Stimulated activated CD8-positive, alpha-beta memory T cell treated with anti-CD3 and anti-CD28 coated beads, Interleukin-4, amount 100 ng/mL, for 48 hours (primary cell): ENCODE measurements at places on chromosomes 4 and X.

DNA sequence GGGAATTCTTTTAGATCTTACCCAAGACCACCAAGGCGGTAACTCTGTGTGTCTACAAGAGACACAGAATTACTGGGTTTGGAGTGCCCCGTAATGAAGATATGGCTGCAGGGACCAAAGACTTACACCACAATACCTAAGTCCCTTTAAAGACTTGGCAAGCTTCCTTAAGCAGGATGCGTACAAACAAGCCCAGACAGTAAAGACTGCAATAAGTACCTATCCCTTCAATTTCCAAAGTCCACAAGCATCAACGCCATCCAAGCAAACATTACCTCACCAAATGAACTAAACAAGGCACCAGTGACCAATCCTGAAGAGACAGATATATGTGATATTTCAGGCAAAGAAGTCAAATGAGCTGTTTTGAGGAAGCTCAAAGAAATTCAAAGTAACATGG, 42.3 kb upstream of the RNF128 start:
- DNase-seq, result no peak

DNA sequence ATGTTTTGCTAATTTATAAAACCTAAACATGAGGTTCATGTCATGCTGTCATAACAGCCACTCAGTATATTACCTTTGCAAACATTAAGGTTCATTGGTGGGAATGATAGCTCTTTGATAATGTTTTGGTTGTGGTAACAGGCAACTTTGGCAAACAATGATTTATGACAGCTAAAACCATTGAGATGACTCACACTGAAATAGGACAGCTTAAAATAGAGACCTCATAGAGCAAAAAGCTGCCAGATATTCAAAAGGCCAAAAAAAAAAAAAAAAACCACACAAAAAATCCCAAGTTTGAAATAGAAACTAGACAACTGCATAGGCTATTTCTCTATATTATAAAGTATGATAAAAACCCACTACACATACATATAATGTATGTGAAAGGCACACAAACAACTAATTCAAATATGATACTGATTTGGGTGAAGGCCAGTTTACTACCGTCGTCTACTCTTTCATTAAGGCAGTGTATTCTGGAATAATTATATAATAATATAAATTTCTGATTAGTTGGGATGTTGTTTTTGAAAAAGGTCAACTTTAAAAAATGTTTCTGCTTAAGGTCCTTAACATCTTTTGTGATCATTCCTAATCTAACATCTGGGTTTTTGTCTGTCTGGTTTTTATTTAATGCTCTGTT, 646.0 kb upstream of the PITX2 start:
- DNase-seq, result no peak

DNA sequence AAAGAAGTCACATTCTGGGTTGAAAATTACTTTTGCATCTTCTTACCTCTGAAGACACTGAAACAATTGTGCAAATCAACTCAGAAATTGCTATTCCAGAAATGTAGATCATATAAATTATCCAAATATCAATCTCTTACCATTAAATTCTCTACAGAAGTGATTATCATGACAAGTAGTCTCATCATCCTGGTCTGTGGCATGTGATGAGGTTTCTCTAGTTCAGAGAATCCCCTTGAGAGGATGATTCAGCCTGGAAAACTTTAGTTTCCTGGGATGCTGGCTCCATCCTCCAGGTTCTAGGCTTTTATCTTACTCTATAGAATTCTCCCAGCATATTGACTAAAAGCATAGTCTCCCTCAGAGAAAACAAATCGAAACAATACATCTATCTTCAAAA, 76.2 kb upstream of the S100G start:
- no peak for DNase-seq

GRCh38 chr4:170386511-170386910, 296.8 kb upstream of the AADAT start:
- no peak for DNase-seq

DNA sequence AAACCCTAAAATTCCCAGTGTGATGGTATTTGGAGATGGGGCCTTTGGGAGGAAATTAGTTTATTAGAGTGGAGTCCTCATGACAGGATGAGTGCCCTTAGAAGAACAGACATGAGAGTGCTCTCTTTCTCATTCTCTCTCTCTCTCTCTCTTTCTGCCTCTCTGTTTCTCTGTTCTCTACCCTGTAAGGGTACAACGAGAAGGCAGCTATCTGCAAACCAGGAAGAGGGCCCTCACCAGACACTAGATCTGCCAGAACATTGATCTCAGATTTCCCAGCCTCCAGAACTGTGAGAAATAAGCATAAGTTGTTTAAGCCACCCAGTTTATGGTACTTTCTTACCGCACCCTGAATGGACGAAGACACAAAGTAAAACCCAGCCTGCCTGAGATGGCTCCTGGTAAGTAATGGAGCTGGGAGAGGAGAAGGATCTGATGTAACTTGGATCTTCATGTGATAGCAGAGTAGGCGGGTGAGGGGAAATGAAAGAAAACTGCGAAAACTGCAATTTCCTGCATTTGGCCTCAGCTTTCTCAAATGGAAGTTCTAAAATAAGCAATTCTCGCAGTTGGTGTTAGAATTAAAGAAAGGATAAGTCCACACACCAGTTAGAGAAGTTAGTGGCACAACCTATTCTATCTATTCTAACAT, 8.7 kb upstream of the CDS1 start:
- DNase-seq, result no peak

DNA sequence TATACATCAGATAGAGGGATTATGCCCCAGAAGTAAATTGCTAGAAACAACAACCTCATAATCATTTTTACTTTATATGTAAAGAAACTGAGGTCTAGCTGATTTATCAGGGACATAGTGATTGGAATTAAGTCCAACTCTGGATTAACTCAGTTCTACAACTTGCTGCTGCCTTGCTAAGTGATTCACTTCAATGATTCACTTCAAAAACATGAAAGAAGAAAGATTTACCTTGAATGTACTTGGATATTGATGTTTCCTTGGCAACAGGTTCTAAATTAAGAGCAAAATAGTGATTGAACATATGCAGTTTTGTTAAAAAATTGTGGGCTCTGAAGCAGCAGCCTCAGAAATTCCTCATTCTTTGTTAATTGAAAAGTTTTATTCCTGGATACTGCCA, 99.8 kb upstream of the H2AZ1 start:
- no peak for DNase-seq

GRCh38 chrX:101918751-101919150, 13.1 kb downstream of the ZMAT1 start:
- DNase-seq, result no peak
